Mammary epithelial cell (primary cell): ENCODE measurements at places on chromosomes 2 and 18. TPM values are rescaled to one million over a fixed set of nuclear protein-coding genes. Genes with fewer than 3 reads are reported as not detected.

DNA sequence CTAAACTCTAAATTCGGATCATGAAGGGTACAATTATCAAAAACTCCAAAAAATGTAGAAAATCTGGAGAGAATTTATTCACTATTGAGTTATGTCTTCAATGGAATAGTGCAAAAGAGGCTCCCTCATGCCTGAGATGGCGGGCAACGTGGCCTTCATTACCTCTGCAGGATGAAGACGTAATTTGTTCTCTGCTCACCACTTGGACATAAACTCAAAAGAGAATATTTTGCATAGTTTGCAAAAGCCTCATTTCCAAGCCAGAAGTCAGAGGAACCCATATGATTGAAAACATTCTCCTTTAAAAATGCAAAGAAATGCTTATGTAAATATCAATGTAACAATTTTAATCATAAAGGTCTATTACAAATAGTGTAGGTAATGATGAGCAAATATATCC lies 58.7 kb downstream of the SLC25A12 start:
- no peak for DNase-seq

DNA sequence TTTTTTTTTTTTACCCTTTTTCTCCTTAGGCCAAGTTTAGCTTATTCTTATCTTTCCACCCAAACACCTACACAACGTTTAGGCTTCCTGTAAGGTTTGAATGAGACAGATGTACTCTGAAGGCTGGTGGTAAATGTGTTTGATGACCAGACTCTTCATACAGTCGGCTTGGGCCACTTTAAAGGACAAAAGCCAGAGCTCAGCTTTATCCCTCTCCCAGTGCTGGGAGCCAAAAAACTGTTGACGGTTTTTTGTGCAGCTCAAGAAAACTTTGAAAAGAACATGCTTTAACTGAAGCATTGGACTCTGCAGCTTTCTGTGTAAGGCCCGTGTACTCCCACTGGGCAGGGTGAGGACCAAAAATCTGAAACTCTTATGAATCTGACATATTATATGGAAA lies 15.4 kb downstream of the CD8A start:
- no peak for DNase-seq

DNA sequence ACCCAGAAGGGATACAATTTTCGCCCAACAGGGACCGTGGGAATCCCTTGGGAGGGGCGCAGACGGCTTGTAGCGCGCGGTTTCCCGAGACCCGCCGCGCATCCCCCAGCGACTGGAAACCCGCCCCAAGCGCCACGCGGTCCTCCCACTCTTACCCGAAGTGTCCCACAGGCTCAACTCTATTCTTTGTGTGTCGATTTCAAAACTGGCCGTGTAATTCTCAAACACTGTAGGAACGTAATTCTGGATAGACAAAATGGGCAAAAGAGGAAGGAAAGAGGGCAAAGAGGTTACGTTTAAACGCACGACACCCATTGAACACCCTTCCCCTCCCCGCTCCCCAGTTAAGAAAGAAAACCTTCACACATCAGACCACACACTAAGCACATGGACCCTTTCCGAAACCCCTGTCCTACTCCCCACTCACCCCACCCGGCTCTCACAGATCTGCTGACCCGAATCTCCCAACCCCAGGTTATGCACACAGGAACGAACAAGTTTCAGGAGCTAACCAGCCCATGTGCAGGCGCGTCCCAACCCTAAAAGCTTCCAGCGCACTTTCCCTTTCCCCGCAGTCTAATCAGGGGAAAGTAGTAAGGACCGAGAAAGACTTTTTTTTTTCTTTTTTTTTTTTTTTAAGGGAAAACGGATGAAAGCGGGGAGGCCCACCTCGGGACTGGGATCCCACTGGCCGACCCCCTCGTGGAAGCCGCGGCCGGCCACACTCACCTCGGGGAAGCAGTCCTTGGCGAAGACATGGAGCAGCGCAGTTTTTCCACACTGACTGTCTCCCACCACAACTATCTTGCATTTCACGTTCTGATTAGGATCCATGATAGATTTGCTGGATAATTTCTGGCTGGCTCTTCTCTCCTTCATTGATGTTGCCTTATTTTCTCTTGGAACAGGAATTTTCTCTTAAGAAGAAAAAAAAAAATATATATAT lies 655 bp downstream of the RND3 start:
- DNase-seq: no peak

GPR35 gene
- total RNA-seq: 0.28 and 0.45 TPM in 2 replicates

KCNK3 gene
- 0.17 TPM for total RNA-seq

MYCN gene
- 0.50 TPM for total RNA-seq
